ENCODE measurements at places on chromosomes 2 and 18.

DNA sequence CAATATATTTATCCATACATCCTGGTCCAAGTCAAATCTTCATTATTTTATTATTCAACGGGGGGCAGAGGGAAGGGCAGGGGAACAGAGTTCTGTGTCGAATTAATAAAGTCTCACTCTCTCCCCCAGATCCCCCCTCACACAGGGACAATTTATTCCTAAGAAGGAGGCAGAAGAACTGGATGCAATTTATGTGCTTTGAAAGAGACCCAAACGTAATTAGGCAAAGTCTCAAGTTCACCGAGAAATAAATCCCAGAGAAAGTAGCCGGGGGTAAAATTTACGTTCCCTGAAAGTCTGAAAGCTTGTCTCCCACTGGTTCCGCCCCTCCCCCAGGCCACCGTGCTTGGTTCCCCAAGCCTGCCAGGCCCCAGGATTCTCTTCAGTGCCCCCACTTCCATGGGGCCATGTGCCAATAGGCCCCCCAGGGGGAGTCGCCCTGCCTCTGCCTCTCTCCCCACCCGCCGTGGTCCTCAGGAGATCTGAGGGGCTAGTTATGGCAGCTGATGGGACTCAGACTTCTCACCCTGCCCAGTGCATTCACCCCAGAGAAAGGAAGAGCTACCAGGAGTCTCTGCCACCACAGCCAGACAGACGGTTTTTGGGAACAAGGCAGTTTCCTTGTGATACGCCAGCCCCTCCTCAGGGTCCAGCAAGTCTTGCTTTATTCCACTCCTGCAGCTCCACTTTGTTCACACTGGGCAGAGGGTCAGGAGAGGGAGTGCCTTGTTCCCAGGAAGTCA lies 215.5 kb downstream of the CYP26B1 start:
- no peak for DNase-seq

GRCh38 chr2:235263205-235264120 lies 230.4 kb upstream of the AGAP1 start:
- DNase-seq, result no peak

DNA sequence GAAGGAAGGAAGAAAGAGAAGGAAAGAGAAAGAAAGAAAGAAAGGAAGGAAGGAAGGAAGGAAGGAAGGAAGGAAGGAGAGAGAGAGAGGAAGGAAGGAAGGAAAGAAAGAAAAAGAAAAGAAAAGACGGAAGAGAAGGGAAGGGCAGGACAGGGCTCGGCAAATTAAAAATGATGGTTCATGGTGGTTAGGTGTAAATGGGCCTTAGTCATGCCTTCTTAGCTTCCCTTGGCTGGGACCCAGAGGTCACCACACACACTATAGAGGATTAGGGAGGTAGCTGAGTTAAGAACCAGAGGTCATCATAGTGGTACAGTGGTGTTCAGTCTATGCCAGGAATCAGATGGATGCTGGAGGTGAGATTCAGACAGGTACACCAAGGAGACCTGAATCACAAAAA lies 9.3 kb upstream of the ATL2 start:
- DNase-seq, result no peak

- DNase-seq, result no peak
These were observed 62.5 kb upstream of the ACVR1C start for GRCh38 chr2:157691131-157691530.

- no peak for DNase-seq
These were observed 42.7 kb upstream of the RPL31 start for GRCh38 chr2:100959225-100959880.

DNA sequence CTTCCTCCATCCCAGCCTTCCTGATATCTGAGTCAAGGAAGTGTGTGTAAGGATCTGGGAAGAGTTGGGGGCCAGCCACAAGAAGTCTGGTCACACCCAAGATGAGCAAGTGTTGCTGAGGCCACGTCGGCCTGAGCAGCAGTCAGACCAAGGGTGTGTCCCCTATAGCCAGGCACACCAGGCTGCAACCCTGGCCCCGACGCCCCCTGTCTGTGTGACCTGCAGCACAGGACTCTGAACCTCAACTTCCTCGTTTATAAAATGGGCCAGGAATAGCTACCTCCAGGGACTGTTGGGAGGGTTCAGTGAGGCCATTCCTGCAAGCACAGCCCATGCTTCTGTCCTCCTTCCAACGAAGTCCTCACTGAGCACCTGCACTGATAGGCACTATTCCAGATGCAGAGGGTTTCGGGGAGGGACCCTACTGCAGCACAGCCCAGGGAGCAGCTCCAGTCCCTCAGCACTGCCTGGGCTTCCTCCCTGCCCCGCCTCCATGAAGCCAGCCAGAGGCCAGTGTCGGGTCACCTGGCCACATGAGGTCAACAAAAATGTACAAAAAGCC lies 13.3 kb downstream of the LIMS2 start:
- no peak for DNase-seq

GRCh38 chr2:108612153-108612513 lies 77.9 kb downstream of the LIMS1 start:
- DNase-seq, result no peak

- no peak for DNase-seq
These were observed 590 bp downstream of the MDH1 start for GRCh38 chr2:63589148-63589958.

- DNase-seq, result no peak
These were observed 303.7 kb upstream of the EPAS1 start for GRCh38 chr2:45993476-45993991.

DNA sequence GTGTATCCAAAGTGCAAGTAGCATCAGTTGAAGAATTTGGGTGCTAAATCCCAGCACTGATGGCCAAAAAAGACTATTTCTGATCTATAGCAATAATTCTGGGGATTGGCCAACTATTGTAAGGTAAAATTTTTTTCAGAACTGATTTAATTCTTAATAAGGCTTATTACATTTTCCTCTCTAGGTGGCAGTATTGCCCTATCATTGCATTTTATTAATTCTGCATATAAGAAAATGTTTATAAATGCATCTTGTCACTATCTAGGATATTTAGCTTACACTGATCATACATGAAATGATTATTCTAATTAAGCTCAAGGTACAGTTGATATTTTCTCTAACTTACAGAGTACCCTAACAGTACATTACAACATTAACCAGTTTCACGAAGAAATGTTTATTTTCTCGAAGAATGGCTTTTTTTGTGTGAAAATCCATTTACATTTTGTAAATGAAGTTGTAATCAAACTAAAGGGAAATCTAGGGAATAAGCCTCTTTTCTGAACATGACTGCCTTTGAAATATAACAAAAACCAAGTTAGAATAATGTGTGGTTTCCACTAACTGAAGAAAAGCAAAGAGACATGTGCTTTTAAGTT lies 11.0 kb downstream of the TTN start:
- DNase-seq, result no peak

GRCh38 chr2:176268976-176269318 lies 295 bp upstream of the MTX2 start:
- DNase-seq, result no peak

- DNase-seq, result no peak
These were observed 57.4 kb downstream of the SP100 start for GRCh38 chr2:230473378-230473777.

GRCh38 chr2:240326246-240326645 lies 109.2 kb upstream of the GPC1 start:
- DNase-seq, result no peak

- no peak for DNase-seq
These were observed 33.7 kb upstream of the RNF152 start for GRCh38 chr18:61926532-61926931.

DNA sequence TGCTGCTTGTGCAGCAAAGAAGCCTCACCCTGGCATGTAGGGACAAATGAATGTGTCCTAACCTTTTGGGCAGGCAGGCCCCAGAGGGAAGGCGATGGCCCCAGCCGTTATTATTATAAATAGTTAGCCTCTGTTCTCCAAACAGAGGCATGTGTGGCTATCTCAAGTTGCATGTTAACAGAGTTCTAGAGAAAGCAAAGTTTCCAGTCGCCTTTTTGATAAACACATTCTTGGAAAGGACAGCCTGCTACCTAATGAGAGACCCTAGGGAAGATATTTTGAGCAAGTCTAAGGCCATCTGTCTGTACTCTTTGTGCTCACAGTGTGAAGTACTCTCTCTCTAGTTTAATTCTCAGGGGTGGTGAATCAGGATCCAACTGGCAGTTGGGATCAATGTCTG lies 97.4 kb upstream of the FHL2 start:
- DNase-seq, result no peak

DNA sequence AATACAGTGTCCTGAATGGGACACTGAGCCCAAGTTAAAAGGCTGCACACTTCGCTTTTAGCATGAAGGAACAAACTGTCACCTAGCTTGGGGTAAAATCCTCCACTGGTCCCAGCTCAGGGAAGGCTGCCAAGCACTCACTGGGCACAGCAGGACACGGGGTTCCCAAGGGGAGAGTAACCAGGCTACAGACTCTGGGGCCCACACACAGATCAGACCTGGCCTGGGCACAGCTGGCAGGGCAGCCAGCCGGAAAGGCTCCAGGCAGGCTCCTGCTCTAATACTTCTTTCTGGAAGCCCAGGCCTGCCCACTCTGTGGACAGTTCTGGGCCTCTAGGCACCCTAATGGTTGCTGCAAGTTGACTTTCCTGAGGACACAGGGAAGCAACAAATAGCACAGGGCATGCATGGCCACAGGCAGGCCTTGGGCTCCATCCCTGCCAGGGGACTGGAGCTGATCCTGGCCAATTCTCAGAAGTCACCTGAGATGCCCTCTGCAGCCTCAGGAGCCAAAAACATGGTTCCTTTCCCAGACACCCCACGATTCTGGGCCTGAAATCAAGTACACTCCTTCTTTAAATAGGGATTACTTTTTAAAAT lies 18.7 kb upstream of the SULT1C3 start:
- DNase-seq, result peak; percentile 38

DNA sequence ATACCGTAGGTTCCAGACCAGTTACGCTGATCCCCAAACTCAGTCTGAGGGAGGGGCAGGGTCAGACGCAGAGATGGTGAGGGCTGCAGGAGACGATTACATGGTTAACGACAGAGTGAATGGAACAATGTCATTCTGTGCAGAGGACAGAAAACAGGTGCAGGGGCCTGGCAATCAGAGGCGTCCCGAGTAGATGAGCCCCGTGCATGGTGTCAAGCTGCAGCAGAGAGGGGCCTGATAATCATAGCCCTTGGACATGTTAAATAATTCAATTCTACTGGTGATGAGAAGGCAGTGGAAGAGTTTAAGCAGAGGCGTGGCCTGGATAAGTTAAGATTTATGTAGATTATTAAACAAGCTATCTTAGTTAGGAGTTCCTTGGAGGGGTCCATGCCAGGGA lies 178.6 kb downstream of the MYT1L start:
- DNase-seq, result no peak
